Activated CD8-positive, alpha-beta memory T cell treated with anti-CD3 and anti-CD28 coated beads for 4 hours (primary cell): ENCODE measurements at places on chromosomes 2 and 18.

- no peak for DNase-seq
These were observed 16.3 kb upstream of the ATOH8 start for GRCh38 chr2:85737481-85737880.

- DNase-seq = no peak
These were observed 22.2 kb downstream of the ZNF516 start for GRCh38 chr18:76472829-76473228.

GRCh38 chr2:38277245-38278116 is 99.6 kb downstream of the ATL2 start:
- DNase-seq = no peak

- no peak for DNase-seq
These were observed 1.9 kb upstream of the SPOPL start for GRCh38 chr2:138499684-138500083.

GRCh38 chr2:121136323-121136722 is 148.7 kb downstream of the TFCP2L1 start:
- no peak for DNase-seq

DNA sequence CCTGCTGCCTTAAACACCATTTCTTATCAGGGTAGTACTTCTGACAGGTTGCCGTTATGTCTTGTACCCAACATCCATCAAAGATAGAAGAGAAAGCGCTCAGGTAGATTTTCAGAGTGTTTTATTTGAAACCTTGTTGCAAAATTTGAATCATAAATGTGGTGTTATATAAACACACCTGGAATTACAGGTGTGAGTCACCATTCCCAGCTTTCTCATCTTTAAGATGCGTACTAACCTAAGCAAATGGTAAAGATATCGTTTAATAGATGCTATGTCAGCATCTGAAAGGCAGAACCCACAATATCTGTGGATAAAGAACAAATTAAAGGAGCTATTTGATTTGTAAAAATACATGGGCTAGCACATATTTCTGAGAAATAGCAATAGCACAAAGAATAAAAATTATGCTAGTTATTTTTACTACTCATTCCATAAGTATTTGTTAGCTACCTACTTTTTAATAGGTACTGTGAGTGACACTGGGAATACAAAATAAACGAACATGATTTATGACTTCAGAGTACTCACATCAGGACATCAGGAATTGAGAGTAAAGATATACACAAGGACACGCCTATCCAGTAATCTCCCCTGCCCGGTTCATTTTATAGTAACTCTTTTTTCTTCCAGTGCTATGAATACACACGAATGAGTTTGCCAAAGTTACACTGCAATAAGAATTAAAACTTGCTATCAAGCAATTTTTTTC is 193.8 kb downstream of the RBM43 start:
- DNase-seq = no peak

DNA sequence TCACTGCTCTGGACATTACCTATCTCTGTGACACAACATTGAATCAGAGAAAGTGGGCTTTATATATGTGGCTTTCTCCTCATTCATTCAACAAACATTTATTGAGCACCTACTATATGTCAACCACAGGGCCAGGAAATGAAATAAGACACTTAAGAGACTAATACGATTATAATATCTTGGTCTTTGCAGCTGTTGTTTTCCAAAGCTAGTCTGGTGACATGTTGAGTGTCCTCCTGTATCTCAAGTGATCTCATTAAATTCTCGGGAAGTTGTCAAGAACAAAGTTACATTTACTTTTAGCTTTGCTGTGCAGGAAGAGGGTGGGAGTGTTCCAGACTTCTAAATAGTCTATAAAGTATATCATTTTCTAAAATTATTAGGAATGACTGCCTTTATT is 164.6 kb upstream of the SP5 start:
- DNase-seq = no peak

- DNase-seq = no peak
These were observed 40.5 kb downstream of the CCDC85A start for GRCh38 chr2:56224316-56224715.

GRCh38 chr18:46416706-46417638 is 240.0 kb downstream of the LOXHD1 start:
- no peak for DNase-seq

DNA sequence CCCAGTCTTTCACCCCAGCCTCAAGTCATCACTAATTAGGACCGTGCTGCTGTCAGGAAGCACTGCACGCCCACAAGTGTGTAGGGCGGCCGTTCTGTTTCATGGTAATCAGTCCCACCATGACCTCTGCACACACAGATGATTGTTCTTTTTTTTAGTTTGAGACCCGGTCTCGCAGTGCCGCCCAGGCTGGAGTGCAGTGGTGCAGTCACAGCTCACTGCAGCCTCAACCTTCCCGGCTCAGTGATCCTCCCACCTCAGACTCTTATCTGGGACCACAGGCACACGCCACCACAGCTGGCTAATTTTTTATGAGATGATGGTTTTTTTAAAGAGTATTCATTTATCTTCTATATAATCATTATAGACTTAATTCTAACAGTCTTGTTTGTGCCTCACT is 1.8 kb upstream of the IAH1 start:
- no peak for DNase-seq

DNA sequence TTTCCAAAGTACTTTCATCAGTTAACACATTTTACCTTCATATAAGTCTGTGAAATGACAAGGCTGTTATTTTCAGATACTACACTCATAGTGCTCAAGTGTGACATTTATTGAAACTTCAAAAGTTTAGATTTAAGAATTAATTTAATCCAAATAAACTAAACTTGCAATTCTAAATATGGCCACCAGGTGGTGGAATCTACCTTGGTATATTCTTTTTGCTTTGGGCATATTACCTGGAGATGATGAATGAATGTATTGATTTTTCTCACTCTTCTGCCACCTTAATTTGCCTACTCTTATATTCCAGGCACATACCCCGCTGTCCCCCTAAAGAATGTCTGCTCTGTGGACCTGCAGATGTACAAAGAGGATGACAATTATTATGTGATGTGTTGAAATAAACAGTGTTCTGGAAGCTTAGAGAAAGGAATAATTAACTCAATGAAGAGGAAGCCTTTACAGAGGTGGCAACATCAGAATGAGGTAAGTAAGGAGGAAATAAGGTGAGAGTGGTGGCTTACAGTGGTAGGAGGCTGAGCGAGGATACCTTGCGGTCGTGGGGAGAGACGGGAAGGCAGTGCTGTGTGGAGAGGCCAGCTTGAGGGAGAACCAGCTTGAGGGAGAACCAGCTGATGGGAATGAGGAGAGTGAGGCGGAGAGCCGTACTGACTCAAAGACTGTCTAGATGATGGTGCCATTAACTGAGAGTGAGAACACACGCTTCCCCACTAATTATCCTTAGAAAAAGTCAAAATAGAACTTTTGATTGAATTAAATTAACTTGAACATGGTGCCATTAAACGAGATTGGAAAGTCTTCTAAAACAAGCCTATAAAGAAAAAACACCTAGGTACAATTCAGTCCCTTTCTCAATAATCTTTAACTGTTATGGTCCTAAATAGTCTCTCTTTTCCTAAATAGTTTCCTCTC is 179.5 kb downstream of the CELF4 start:
- DNase-seq = no peak

GRCh38 chr2:175166216-175166824 is 1.7 kb downstream of the ATF2 start:
- no peak for DNase-seq

DNA sequence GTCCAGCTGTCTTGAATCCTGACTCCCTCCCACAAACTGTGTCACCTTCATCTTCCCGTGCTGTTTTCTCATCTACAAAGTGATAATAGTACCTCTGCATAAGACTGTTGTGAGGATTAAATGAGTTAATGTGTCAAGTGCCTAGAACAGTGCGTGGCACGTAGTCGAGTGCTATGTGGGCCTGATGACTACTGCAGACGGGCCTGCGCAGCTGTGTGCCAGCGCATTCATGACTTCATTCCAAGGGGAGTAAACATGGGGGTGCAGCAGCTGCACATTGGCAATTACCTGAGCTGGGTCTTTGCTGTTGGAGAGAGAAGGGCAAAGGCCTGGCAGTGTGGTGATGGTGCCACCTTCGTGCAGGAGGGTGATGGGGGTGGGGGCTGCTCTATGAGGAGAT is 5.0 kb downstream of the TEX44 start:
- no peak for DNase-seq

- no peak for DNase-seq
These were observed 3.6 kb downstream of the ZAP70 start for GRCh38 chr2:97716695-97717612.

DNA sequence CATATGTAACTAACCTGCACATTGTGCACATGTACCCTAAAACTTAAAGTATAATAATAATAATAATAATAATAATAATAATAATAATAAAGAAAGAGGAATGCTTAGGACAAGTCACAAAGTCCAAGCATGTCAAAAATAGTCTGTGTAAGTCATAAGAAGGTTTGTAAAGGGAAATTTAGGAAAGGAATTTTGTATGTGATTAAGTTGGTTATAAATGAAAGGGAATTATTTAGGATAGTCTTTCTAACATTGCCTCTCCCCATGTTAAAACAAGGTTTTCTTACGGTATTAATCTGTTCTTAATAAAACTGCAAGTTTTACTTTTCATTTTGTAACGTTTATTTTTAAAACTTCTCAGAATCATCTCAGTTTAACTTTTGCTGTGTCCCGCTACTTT is 62.8 kb downstream of the SESTD1 start:
- no peak for DNase-seq

DNA sequence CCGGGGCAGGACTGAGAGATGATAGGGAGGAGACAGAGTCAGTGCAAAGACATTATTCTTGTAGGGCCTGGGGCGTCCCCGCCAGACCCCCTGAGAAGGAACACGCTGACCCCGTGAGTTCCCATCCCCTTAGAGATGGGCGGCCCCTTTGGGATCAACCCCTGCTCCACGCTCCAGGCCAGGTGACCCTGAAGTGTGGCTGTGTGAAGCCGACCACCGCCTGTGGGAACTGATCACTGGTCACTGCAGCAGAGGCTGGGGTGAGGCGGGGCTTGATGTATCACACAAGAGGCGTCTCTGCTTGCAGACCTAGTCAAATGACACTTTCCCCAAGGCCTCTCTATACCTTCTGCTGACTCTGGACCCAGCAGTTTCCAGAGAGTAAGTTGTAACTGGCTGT is 157.4 kb upstream of the TWIST2 start:
- DNase-seq = no peak

GRCh38 chr2:56981554-56981953 is 797.8 kb downstream of the CCDC85A start:
- no peak for DNase-seq

DNA sequence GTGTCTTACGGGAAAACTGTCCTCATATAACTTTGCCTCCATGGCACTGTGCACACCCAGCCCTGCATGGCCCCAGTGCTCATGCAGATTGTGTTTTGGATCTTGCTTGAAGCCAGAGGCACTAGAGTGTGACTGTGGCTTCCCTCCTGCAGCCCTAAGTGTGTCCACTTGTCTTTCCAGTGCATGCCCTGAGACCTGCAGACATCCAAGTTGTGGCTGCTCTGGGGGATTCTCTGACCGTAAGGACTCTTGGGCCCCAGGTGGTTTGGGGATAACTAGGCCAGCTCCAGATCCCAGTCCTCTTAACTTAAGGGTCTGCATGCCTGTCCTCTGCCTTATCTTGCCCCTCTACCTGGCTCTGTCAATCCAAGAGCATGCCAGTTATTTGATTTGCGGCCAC is 96.6 kb downstream of the PLB1 start:
- no peak for DNase-seq

DNA sequence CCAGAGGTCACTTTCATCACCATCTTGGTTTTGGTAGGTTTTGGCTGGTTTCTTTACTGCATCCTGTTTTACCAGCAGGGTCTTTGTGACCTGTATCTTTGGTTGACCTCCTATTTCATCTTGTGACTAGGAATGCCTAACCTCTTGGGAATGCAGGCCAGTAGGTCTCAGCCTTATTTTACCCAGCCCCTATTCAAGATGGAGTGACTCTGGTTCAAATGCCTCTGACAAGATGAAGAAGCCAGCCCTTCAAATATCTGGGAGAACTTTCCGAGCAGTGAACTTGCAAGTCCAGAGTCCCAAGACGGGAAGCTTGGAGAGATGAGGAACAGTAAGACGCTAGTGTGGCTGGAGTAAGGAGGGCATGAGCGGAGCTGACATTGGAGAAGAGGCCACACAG is 28.6 kb downstream of the PROKR1 start:
- no peak for DNase-seq
